ENCODE measurements at places on chromosomes 3 and 15.

DNA sequence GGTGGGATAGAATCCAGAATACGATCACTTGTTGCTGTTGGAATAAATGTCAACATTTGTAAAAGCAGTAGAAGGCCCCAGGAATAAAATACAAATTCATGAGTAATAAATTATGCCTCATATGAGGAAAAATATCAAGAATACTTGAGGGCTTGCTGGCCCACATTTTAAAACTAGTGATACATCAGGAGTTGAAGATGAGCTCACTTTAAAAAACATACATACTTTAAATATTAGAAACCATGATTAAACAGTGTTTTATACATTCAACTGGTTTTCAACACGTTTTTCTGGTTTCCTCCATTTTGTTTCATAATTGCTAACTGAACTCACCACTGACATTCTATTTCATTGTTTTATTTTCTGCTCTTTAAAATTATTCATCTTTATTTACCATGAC is 141.4 kb downstream of the TFG start:
- DNase-seq = no peak

- DNase-seq = no peak
These were observed 104.8 kb upstream of the CHRNA7 start for GRCh38 chr15:31925541-31925940.

GRCh38 chr3:43253294-43253693 is 33.0 kb upstream of the SNRK start:
- no peak for DNase-seq

DNA sequence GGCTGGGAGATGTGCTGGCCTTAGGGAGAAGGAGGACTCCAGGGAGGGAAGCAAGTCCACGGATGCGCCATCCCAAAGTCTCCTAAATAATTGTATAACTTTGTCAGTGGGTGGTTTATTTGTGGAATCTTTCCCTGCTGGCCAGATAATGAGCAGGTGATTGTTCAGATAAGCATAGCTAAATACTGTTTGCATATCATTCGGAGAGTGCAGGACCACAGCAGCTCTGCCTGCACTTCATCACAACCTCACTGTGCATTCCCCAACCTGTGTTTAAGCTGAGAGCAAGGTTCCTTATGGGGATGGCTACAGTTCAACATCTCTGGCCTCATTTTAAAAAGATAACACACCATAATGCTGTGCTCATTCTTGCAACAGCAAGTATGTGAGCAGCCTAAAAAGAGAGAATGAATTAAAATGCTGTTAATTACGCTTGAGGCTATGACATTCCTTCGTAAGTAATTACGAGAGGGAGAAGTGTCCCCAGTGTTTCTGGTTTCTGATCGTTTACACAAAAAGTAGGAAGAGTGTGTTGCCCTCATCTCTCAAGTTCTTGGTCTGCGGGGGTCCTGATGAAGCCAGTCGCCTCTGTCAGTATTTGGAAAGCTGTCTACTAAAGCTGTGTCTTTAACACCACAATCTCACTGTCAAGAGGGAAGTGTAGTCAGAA is 272.0 kb upstream of the RORA start:
- no peak for DNase-seq

DNA sequence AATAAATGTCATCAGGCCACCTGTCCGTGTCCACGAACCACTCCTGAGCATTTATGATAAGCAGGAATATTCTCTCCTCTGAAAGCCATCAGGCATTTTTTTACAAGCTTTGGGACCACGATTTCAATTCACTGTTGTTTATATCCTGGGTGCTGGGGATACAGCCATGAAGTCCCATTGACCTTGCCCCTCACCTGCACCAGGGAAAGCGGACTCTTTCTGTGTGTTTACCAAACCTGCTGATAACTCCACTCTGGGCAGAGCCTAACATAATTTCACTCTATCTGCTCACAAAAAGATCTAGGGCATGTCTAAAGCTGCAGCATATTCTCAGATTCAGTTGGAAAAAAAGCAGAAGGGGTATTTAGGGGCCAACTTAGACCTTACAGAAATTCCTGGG is 4.8 kb downstream of the DNASE1L3 start:
- no peak for DNase-seq

GRCh38 chr15:61839546-61839945 is 220.7 kb downstream of the VPS13C start:
- no peak for DNase-seq

DNA sequence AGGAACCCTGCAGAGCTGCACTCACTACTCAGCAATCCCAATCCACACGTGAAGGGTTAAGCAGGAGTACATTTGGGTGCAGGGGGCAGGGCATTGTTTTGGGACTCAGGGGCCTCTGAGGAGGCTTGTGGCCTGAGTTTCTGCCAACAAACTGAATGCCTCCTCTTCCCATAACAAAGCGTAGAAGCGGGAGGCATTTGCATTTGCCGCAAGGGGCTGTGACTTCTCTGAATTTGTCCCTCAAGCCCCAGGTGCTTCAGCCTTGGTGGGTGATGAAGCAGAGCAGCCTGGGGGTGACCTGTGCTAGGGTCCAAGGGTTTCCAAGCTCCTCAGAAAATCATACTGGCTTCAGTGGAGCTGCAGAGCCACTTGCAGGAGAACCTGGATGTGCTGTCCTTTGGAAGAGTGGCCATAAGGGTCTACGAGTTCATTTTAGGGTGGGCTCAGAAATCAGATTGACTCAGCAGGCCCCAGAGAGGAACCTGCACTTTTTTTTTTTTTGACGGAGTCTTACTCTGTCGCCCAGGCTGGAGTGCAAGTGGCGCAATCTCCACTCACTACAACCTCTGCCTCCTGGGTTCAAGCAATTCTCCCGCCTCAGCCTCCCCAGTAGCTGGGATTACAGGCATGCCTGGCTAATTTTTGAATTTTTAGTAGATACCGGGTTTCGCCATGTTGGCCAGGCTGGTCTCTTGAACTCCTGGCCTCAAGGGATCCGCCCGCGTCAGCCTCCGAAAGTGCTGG is 1.4 kb upstream of the RPSA start:
- DNase-seq = no peak

GRCh38 chr3:71369701-71370391 is 213.7 kb downstream of the FOXP1 start:
- DNase-seq = no peak

DNA sequence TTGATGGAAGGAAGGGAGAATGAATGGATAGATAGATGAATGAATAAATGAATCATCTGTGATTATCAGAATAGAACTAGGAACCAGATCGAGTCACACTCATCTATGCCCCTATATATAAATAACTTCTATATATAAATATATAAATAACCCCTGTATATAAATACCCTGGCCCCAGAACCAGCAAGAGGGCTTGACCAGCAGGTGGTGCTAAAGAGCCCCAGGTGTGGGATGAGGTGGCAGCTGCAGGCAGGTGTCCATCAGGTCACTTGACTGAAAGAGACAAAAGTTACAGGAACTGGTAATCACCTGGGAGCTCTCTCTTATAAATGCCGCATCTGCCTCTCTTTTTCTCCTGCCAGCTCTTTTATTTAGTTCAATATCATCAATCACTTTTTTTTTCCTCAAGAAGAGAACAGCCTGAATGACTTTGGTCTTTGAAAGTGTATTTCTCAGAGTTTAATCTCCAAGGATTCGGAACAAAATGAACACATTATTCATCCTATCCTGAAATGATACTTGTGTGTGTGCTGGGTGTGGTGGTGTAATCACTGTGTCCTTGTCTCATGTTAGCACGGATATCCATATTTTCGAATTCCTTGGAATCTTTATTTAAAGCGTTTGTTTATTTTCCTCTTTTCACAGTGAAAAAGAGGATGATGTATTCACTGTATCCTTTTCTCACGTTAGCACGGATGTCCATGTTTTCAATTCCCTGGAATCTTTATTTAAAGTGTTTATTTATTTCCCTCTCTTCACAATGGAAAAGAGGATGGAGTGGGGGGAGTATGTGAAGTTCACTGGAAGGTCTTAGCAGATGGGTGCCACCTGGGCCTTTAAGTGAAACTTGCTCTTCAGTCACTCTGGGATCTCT is 35.4 kb upstream of the ATG7 start:
- peak; percentile 67 for DNase-seq

- DNase-seq = no peak
These were observed 35.3 kb downstream of the IGDCC3 start for GRCh38 chr15:65342493-65342892.

GRCh38 chr15:73049564-73050215 is 2.6 kb upstream of the NEO1 start:
- DNase-seq = no peak

DNA sequence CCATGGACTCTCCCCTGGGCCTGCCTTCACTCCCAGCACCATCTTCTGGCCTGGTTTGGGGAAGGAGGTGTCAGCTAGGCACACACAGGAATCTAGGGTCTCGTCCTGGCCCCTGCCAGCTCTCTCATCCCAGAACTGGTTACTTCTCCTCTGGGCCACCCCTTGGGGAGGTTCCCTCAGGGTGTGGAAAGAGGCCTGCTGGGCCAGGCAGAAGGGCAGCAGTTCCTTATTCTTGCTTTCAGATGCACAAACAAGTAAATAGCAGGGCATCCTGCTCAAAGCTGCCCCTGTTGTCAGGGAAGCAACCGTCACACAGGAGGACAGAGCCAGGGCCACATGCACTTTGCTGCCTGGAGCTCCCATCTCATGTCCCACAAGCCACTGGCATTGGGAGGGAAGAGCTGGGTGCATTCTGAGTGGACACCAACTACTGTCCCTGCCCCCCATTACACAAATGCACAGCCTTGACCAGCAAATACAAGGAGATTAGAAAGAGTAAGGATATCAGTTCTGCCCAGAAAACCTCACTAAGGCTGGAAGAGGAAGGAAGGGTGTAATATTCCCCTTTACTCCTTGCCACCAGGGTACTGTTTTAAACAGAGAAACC is 108.8 kb upstream of the HACD2 start:
- DNase-seq = no peak

DNA sequence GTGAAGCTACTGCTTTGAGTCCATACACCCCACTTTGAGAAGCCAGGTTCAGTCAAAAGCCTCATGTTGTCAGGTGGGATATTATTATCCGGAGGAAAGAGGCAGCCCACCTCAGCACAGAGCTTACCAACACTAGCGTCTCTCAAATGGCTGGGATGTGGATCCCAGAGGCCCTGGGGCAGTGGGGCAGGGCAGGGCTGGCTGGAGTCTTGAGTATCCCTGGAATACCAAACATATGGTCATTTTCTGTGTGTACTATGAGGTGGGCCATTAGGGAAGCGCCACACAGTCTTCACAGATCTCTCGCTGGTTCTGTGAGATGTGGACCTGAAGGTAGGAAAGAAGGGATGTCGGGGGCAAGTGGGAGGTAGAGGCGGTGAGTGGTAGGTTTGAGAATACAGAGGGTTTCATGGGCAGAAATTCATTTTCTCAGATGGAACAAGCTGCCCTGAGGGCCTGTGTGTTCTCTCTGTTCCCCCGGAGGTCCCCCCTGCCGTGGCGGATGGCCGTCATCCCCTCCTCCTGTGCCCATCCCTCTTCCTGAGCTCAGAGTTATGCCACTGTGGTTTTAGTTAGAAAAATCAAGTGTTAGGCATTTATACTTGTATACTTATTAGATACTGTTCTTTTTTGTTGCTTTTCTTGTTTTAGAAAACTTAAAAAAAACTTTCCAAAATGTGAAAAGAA is 66.4 kb downstream of the USP13 start:
- DNase-seq = no peak

DNA sequence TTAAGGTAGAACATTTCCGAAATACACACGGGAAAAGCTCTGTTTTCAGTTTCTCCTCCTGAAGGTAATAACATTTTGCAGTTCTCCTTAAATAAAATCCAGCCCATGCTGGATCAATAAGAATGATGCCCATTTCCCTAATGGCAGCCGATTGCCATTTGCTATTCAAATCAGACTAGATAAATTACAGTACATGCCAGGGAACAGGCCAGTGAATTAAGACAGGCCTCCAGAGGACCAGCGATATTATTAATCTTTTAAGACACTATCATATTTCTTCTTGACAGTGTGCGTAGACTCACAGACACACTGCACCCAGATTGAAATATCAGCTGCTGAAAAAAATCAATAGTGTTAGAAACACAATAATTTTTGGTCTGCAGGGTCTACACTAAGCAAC is 422.3 kb downstream of the TIGIT start:
- DNase-seq = no peak

- DNase-seq = no peak
These were observed 40.6 kb downstream of the MYO5C start for GRCh38 chr15:52255008-52255407.

DNA sequence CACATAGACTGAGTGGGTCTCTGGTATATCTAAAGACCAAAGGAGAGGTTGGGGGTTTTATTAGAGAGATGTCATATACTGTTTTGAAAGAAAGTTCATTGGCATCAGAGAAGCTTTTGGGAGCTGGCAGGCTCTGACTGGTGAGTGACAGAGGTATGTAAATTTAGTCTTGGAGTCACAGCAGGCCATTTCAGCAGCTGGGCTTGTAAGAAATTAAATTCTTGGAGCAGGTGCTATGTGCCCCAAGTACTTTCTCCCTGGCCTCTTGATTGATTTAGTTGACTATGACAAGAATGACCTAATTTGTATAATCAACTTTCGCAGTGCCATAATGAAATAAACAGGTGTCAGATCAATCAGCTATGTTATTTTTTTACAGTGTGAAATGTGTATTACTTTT is 47.8 kb upstream of the CDAN1 start:
- DNase-seq = no peak

DNA sequence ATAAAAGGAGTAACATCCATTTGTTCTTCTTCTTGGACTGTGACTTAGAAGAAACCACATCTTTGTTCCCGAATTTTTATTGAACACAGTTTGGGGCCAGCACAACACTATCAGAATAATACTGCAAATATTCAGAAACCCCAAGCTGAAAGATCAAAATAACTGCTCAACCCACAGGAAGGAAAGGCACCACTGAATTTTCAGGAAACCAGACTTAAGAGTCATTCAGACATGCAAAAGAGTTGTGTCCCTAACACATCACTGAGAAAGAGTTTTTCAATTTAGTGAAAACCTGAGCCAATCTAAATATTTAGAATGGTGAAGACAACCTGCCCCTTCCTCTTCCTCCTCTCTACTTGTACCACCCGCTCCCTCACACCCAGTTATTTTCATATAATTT is 295.0 kb upstream of the RORA start:
- DNase-seq = no peak

GRCh38 chr3:94118390-94118789 is 55.5 kb downstream of the NSUN3 start:
- DNase-seq = no peak

DNA sequence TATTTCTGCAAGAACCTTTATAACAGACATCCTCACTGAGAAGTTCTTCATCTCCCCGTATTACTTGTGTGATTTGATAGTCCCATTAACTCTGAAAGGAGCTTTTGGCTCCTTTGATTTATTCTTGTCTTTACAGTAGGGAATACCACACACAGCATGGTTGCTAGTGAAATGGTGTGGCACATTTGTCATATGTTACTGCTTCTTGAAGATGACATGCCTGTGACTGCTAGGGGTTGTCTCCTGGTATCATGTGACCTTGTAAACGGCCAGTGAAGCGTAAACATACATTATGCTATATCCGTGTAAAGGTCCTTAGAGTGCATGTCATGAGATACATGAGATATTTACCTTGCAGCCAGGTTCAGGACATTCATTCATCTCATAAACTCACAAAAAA is 197.9 kb downstream of the RYR3 start:
- no peak for DNase-seq

GRCh38 chr3:31952205-31952604 is 28.9 kb downstream of the OSBPL10 start:
- DNase-seq = peak; percentile 83

- no peak for DNase-seq
These were observed 81.3 kb downstream of the MTHFS start for GRCh38 chr15:79815468-79815867.

Measured in germinal center (tissue), 1 donor.